ENCODE measurements at places on chromosomes 5 and 9.
A peak's percentile ranks its signal among the peaks of the same experiment; 100 is the strongest.

- no peak for DNase-seq
These were observed 2.3 kb upstream of the CD274 start for GRCh38 chr9:5448016-5448415.

- DNase-seq = peak; percentile 38
These were observed 10.5 kb upstream of the TRIM36 start for GRCh38 chr5:115180165-115180709.

GRCh38 chr5:109688630-109688969 lies 1.1 kb upstream of the MAN2A1 start:
- peak; percentile 69 for DNase-seq

DNA sequence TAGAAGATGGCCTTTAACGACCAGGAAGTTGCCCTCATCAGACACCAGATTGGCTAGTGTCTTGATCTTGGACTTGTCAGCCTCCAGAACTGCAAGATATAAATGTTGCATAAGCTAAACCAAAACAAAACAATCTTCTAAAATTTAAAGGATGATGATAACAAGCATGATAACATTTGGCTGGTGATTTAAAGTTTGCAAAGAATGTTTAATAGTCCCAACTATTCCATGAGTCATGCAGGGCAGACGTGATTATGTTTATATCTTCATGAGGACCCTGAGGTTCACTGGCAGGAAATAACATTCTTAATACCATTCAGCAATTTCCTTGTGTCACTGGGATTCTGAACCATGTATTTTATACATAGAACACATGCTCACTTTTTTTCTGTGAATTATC lies 319.8 kb downstream of the HCN1 start:
- no peak for DNase-seq

GRCh38 chr5:150582241-150583109 lies 58.0 kb upstream of the SYNPO start:
- DNase-seq = no peak

DNA sequence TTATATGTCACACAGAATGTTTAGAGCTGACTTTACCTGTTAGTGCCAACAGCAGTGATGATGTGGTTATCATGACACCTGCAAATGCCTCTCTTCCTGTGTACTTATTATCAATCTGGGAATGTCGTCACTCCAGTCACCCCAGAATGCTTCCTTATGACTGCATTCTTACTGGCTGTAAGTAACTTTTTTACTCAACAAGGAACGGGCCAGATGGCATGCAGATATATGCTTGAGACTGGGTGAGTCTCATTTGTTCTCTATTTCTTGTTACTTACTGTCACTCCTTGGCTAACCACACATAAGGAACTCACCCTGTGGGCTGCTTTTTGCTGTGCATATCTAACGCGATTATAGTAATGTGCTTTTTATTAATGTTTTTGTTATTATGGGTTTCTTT lies 385.5 kb upstream of the MEF2C start:
- no peak for DNase-seq

GRCh38 chr5:6604946-6605345 lies 27.9 kb downstream of the NSUN2 start:
- no peak for DNase-seq
